ENCODE measurements at places on chromosomes 5 and 9.

DNA sequence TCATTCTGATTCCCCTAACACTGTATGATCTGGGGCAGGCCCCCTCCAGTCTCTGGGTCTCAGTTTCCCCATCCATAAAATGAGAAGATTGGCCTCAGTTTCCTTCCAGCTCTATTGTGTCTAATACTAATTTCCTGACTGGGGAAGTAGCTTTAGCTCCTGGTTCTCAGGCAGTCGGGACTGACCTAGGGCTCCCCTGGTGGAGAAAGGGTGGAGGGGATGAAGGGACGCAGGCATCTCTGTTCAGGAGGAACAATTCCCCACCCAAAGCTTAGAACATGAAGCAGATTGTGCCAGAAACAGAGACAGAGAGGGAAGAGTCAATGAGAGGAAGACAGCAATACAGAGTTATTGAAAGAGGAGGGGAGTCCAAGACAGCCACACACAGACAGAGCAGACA is 14.2 kb upstream of the PTGS1 start:
- DNase-seq, result no peak

DNA sequence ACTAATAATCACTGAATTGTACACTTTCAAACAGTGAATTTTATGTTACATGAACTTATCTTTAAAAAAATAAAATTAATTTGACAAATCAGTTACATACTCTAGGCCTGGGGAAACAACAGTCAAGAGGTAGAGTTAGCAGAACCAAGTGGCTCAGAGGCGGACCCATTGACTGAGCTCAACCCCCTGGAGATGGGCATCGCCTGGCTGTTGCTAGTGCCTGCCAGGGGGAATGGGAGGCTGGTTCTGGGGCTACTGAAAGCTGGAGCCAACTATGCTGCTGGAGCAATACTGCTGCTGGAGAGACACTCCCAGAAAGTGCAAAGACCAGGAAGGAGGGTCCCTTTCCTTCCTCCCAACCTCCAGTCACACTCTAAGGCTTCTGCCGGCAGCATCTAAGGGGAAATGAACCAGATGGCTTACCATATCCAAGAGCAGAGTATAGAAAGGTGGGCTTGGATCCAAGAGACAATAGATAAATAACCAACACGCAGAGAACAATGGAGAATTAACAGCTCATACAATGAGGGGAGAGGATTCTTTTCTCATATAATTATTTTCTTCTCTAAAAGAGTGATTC is 40.3 kb upstream of the ANKRD55 start:
- DNase-seq, result no peak

DNA sequence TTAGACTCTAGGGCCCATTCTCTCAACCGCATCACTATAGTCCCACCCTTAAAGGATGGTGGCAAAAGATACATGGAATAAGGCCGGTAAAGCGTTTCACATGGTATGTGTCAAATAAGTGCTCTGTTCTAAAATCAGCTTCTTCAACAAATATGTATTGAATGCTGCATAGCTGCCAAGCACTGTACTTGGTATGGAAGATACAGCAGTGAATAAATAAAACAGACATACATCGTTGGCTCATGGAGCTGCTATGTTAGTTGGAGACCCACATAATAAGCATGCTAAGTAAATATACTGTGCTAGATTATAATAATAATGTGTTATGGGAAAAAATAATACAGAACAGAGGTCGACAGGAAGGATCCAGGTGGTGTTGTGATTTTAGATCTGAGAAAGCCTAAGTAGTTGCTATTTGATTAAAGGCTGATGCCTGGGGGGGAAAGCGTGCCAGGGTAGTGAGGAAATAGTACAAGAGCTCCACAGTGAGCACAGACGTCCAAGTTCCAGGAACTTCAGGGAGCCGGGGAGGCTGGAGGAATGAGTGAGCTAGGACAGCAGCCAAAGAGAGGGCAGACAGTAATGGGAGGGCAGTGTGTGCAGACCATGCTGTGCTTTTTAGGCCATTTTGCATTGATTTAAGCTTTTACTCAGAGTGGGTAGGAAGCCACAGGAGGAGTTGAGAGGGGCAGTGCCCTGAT is 93.7 kb downstream of the JAKMIP2 start:
- DNase-seq, result no peak

DNA sequence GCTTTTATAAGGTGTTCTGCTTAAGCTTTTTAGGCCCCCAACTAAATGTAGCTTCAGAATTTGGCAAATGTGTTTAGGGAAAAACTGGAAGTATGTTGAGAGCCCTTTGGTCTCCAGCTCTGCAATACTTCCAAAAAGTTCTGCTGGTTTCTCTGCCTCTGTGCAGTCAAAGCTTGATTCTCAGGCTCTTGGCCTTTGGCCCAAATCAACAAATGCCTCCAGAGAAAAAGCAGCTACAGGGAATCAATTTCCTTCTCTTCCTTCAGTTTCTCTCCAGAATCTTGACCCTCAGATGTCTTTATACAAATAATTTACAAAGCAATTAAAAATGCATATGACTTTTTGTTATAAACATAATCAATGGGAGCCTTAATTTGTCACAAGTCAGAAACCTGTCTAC is 235.7 kb downstream of the COMMD10 start:
- DNase-seq, result no peak

DNA sequence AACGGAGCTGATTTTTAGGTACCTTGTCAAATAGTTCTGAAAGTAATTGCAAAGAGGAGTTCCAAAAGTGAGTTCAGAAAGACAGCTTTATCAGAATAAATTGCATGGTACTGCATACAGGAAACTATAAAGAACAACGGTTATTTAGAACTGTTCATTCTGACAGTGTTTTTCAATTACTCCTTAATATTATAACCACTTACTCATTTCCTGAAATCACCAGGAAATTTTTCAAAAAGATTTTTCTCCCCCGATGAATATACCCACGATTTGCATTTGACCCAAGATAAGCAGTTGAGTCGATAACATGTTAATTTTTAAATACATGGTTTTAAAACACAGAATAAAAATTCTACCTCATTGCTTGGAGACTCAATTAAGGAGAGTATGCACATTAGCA is 9.4 kb downstream of the DOCK8 start:
- no peak for DNase-seq

GRCh38 chr5:43409809-43410271 is 2.4 kb downstream of the CCL28 start:
- no peak for DNase-seq

DNA sequence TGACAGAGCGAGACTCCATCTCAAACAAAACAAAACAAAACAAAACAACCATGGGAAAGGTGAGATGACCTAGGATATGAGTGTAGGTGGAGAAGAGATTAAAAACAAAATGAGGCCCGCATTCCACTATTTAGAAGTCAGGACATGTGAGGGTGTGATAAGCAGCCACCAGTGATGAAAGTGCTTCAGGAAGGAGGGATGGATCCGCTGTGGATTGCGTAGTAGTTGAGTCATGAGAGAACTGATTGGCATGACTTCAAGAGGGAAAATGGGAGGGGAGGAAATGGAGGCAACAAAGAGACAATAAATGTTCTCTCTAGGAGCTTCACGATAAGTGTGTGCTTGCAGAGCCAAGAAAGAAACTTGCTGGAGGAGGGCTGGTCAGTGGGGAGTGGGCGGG is 367.6 kb downstream of the ARL15 start:
- DNase-seq, result no peak

GRCh38 chr9:136974817-136975535 is 2.3 kb upstream of the PTGDS start:
- DNase-seq, result no peak

- no peak for DNase-seq
These were observed 255.8 kb downstream of the PRELID2 start for GRCh38 chr5:145579301-145579700.

- DNase-seq, result no peak
These were observed 5.1 kb downstream of the SLC6A3 start for GRCh38 chr5:1440098-1440493.

- no peak for DNase-seq
These were observed 8.4 kb downstream of the PCYOX1L start for GRCh38 chr5:149366169-149366729.

GRCh38 chr5:109788596-109788995 is 98.9 kb downstream of the MAN2A1 start:
- no peak for DNase-seq

DNA sequence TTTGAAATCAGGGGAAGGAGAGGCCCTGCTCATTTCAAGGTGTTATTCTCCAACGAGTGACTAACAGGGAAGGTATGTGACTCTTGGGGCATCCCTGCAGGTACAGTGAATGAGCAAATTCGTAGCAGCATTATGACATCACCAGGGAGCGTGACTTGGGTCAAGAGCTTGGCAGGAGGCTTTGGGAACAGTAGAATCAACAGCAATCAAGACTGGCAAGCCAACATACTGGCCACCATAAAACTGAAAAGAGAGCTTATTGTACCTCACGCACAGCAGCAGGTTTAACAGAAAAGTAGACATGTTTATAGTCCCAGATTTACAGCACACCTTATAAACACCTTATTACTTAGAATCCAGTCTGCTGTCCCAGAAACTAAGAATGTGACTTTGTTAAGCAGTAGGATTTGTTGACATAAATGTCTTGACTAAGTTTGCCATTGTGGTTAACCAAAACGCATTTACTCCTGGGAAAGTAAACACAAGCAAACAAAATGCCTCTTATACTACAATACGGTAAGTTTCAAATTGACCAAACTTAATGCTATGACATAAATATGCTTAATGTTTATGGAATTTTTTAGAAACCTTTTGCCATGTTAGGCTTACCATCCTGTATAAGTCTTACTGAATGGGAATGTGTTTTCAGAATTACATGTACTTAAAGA is 297.8 kb downstream of the NPR3 start:
- no peak for DNase-seq

DNA sequence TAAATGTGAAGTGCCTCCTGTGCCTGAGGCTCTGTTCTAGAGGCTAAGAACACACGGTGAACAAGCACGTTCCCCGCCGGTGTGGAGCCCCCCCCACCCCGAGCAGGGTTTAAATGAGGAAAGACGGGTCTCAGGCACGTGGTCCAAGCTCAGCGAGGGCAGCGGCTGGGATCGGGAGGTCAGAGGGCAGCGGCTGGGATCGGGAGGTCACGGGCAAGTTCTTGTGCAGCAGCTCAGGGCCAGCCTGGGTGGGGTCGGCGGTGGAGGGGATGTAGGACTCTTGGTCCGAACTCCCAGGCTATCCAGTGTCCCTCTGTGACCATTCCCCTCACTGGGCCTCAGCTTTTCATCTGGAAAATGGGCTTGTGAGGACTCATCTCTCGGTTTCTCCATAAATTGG is 2.7 kb upstream of the GBGT1 start:
- no peak for DNase-seq

DNA sequence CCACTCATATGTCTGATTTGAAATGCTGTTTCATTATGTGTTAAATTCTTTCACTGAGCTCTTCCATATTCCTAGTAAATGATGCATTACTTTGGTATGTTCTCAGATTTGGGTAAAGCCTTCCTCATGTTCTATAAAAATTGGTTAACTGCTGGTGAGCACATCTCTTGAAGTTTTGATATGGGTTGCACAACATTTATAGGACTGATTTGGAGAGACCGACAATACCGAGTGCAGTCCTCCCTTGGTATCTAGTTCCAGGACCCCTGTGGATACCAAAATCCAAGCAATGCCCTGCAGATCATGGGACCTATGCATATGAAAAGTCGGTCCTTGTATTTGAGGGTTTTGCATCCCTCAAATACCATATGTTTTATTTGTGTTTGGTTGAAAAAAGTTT is 37.8 kb downstream of the WDR36 start:
- no peak for DNase-seq

DNA sequence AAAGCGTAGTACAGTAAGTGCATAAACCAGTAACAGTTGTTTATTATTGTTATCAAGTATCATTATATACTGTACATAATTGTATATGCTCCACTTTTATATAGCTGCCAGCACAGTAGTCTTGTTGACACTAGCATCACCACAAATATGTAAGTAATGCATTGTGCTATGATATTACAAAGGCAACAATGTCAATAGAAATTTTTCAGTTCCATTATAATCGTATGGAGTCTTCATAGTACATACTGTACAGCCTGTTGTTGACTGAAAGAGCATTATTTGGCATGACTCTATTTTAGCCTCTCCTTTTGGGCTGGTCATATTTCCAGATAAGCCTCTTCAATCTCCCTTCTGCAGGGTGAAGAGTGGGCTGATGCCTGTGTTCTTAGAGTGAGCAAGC is 40.4 kb downstream of the CFAP95 start:
- DNase-seq, result no peak

DNA sequence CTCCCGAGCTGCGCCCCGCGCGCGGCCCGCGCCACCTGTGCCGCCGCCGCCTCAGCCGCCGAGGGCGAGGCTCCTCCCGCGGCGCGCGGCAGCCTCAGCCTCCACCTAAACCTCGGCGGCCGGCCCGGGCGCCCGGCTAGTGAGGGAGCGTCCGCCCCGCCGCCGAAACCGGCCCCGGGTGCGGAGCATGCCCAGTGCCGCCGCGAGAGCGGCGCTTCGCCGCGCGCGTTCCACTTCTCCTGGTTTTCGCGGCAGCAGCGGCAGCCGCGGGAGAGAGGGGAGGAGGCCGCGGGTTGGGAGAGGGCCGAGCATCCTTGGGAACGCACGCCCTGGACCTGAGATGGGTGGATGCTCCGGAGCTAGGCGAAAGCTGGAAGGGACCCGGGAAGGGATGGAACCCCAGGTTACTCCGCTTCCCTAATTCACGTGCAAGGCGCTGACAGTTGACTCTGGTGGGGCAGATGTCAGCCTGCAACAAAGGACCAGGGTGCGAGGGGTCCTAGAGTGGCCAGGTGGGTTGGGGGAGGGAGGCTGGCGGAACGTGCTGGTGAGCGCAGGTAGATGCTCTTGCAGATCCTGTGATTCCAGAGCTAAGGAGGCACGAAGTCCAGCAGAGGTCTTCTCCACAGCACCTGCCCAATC is at the start of gene CTNND2:
Gene CTNND2, minus strand, starts transcription at position 182 of the 642 bp plus-strand sequence. CDS start 593 bp downstream, outside the sequence.
- DNase-seq, result no peak

- DNase-seq, result no peak
These were observed 71.2 kb downstream of the PLAC8L1 start for GRCh38 chr5:146034127-146034526.

- no peak for DNase-seq
These were observed 449.4 kb downstream of the CDH18 start for GRCh38 chr5:19538607-19539006.

DNA sequence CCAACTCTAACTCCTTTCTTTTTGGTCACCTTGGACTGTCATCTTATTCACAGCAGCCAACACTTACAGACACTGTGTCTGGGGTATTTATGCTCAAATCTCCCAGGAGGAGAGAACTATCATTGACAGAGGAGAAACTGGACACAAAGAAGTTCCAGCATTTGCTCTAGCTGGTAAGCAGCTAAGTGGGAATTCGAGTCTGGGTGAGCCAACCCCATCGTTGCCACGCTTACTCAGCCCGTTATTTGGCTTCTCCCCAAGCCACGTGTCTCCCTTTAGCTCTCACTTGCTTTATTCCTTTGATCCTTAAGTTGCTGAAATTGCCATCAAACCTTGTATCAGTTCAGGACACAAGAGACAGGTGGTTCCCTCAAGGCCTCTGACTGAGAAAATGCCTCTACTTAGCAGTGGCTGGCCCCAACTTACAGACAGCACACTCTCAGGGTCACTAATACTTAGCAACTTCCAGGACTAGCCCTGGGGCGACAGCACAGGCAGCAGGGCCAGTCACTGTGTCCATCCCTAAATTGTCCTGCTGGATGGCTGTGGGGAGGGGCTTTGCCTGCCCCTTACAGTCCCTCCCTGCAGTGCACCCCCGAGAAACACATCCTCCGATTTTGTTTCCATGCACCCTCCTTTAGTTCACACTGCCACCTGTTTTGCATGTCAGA is 1.4 kb downstream of the SLC36A2 start:
- DNase-seq, result no peak
